ENCODE measurements at places on chromosomes 16 and 17.
A peak's percentile ranks its signal among the peaks of the same experiment; 100 is the strongest.

- DNase-seq = no peak
Measured at GRCh38 chr17:43573579-43574321, 27.6 kb upstream of the ETV4 start.

DNA sequence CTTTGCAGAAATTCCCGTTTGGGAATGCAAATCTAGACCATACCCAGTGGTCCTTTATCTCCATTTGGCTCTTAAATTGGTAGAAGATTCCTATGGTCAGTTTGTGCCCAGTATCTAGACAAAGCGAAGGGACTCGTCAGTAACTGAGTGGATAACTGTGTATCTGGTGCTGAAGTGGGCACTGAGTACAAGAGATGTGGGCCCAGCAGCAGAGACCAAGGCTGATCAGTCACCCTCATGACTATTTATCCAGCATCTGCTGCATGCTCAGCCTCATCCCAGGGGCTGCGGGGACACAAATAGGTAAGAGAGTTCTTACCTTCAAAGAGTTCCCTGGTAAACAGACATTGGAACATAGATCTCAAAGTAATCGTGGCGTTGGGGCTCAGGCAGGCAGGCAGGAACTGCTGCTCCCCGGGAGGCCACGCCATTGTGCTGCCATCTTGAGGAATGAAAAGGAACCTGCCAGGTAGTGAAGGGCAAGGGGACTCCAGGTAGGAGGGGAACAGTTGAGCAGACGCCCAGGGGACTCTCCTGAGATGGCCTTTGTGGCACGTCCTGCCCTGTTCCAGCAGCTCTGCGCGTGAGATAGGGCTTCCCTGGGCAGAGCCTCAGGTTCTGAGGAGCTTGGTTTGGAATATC, 10.3 kb downstream of the NT5M start:
- DNase-seq = peak; percentile 84

- no peak for DNase-seq
Measured at GRCh38 chr17:51087072-51087757, 33.5 kb downstream of the SPAG9 start.

DNA sequence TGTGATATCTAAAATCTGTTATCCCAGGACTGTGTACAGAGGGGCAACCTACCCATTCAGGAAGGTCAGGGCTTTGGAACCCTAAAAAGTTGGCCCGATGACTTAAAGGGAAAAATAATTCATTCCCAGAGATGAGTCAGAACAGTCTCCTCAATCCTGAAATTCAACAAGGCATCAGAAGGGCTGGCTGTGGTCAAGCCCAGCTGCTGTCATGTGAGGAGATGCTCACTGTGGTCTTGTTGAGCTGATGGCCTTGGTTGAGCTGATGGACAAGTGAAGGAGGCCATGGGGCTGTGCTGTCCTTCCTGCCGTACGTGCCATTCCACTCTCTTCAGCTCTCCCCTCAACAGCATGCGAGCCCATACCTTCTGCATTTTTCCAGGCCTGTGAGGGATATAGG, 20.9 kb upstream of the DRG2 start:
- no peak for DNase-seq

DNA sequence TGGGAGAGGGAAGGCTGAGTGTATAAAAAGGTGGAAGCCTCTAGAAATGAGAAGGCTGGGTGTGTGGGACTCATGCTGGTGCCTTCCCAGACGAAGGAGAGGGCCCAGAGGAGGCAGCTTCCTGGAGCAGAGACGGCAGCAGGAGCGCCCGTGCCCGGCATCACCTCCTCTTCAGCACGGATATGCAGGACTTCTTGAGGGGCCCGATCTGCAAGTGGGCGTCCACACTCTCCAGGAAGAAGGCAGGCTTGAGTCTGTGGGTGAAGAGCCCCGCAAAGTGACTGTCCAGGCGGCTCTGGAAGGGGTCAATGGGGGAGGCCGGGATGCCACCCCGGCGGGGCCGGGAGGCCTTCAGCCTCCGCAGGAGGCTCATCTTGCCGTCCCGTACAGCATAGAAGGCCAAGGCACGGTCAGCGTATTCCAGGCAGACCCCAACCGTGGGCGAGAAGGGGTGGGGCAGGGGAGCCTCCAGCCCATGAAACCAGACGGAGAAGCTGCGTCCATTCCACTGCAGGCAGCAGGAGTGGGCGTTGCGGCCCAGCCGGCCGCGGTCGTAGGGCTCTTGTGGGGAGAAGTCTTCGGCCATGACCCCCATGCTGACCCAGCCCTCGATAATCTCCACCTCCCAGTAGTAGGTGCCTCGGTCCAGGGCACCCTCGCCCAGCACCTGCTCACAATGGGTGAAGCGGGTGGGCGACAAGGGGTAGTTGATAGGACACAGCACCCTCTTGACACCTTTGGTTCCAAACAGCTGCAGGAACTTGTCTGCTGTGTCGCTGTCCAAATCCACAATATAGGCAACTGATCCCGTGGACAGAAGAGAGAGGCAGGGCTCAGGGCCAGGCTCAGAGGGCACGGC, 3.8 kb downstream of the TRIM47 start:
- DNase-seq = no peak

DNA sequence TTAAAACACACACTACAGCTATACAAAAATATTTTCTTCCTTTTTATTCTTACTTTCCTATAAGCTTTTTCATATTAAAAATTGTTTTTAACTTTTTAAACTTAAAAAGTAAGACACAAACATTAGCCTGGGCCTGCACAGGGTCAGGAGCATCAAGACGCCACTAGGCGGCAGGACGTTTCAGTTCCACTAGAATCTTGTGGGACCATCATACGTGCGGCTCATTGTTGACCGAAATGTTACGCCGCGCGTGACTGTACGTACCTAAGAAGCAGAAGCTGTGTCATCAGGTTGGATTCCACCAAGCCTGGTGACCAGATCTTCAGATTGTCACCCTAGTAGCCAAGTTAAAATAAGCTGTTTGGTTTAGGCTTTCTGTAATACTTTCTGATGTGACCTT, 47.1 kb downstream of the USP10 start:
- DNase-seq = no peak

DNA sequence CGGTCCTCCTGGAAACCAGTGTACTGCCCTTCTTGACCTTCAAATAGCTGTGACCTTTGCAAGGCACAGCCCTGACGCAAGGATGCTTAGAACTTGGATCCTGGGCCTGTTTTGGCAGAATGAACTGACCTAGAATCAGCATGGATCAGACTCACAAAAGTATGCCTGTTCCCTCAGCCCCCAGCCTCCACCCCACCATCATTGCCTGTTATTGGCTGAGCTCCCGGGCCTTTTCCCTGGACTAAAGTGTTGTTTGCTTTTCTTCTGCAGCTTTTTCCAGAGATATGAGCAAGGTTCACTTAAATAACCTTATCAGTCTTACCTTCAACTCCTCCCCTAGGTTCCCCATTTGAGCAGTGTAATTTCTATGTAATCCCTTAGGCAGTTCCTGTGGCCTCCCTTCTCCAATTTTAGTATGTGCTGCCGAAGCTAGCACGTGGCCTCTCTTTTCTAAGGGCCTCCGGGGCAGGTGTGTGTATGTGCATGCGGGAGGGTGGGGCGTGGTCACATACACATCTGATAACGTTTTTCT, 347.4 kb downstream of the MAF start:
- no peak for DNase-seq

GRCh38 chr16:88881007-88881615, 14.7 kb upstream of the PABPN1L start:
- no peak for DNase-seq

- DNase-seq = peak; percentile 92
Measured at GRCh38 chr17:7237761-7238419, 1.4 kb downstream of the PHF23 start.

Data from activated CD8-positive, alpha-beta memory T cell treated with anti-CD3 and anti-CD28 coated beads for 24 hours (primary cell).